CD8-positive, alpha-beta memory T cell (primary cell): ENCODE measurements at places on chromosomes 1 and 21. TPM values are rescaled to one million over a fixed set of nuclear protein-coding genes. Genes with fewer than 3 reads are reported as not detected.
A peak's percentile ranks its signal among the peaks of the same experiment; 100 is the strongest.

DNA sequence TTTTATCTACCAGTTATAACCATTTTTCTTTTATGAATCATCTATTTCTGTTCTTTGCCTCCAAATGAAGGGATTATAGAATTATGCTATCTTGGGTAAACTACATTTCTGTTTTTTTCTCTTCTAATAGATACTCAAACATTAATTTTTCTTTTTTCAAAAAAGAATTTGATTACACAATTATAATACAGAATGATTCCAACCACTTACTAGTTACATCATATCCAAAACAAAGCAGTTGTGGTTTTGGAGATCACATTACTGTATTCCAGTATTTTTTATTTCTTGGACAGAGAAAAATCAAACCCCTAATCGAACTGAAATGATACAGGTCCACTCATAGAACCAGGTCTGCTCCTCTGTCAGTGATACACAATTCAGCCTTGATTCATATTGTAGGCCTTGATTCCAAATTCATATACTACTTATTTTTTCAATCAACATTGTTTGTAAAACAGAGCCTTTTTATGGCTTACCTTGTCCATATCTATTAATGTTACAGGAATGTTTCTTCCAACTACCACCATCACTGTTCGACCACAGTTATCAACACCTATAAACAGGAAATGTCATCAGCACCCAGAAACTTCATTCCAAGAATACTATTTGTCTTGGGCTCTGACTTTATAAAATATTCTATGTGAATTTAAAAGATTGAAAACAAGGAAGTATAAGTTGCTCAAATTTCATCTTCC, 43.2 kb downstream of the GDAP2 start:
- H3K4me3 ChIP-seq, result no peak overlapping the region
- H3K27ac ChIP-seq, result no peak overlapping the region
- H3K4me1 ChIP-seq, result no peaks in the 10 kb centered on the region

DNA sequence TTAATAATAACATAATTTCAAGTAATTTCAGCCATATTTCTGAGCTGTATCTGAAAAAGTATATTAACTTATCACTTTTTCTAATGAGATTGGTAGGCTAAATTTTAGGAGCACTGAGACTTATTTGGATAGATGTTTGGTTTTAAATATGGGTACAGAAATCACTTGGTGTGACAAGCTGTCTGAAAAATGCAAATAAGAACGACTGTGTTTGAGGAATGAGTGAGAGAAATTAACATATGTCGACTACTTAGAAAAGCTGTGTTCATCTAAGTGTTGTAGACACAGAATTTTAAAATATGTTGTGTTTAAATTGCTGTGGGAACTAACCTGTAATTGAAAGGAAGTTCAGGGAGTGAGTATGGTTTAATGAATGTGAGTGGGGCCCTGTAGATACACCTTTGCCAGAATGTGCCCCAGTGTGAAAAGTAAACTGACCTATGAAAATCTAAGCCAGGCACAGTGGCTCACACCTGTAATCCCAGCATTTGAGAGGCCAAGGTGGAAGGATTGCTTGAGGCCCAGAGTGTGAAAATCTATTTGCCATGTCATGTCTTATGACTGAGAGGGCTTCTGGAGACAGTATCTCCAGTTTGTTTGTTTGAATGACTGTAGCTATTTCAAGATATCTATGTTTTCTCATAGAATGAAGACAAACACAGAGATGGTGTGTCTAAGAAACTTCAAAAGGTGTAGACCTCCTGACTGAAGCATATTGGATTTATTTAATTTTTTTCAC, 53.8 kb upstream of the LRRC8C start:
- H3K36me3 ChIP-seq, result peaks cover 15% of the 10 kb centered on the region
- H3K4me3 ChIP-seq, result no peak overlapping the region
- H3K4me1 ChIP-seq, result no peaks in the 10 kb centered on the region

DNA sequence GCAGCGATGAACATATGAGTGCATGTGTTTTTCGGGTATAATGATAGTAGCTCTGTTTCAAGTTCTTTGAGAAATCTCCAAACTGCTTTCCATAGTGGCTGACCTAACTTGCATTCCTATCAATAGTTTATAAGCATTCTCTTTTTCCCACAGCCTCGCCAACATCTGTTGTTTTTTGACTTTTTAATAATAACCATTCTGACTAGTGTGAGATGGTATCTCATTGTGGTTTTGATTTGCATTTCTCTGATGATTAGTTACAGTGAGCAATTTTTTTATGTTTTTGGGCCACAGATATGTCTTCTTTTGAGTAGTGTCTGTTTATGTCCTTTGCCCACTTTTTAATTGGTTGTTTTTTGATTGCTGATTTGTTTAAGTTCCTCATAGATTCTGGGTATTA, 10.6 kb upstream of the RUNX1 start:
- no peaks in the 10 kb centered on the region for H3K36me3 ChIP-seq
- H3K27me3 ChIP-seq, result no peaks in the 10 kb centered on the region
- H3K27ac ChIP-seq, result no peak overlapping the region
- no peaks in the 10 kb centered on the region for H3K4me1 ChIP-seq

DNA sequence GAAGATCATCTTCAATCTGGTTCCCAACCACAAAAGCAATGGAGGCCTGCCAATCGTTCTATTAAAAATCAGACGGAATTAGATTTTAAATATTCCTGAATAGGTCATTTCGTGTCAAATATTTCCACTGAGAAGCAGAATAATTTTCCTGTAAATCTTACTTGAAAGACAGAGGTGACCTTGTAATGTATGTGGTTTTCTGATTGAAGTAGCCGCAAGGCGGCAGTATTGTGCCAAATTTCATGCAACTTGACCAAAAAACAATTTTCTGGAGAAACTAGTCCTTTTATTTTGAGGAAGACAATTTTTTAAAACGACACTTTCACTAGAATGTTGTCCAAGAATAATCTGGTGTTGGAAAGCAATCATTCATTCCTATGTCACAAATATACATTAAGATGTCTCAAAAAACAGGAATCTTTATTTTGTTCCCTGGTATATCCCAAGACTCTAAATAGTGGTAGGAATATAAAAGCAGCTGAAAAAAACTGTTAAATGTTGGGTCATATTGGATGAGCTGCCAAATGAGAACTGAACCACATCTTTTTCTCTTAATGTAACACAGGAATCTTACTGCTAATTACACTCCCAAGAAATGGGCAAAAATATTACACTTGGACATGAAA, 33.6 kb downstream of the SPAG17 start:
- H3K27me3 ChIP-seq, result no peaks in the 10 kb centered on the region
- H3K4me3 ChIP-seq, result no peak overlapping the region
- DNase-seq, result no peak

- H3K27me3 ChIP-seq, result no peaks in the 10 kb centered on the region
- no peak overlapping the region for H3K27ac ChIP-seq
- no peaks in the 10 kb centered on the region for H3K36me3 ChIP-seq
- no peak overlapping the region for H3K4me3 ChIP-seq
- no peak for DNase-seq
- no peaks in the 10 kb centered on the region for H3K4me1 ChIP-seq
Observed at GRCh38 chr1:88298506-88298905, 385.6 kb upstream of the PKN2 start.

DNA sequence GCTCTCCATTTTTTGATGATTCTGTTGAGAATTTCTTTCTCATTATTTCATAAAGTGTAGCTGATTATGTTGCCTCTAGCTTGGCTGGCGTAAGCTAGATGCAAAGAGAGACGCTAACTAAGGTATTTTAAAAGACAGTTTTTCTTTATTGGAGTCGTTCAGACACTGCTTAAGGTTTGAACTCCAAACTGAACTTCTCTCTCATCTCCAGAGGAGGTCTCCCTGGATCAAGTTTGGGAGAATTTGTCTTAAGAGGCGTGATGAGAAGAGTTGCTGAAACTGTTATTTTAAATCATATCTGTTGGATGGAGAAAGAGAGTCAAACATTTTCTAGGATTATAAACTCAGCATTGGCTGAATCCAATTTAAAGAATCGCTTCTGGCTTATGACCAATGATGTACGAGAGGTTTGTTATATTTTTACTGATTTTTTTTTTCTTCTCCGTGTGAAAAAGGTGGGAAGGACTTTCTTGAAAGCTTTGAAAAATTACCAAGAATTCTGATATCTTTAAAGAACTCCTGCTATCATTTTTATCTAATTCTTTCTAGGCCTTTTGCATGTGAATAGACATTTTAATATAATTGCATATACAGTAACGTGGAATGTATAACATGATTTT, 34.0 kb downstream of the MAP3K7CL start:
- H3K4me3 ChIP-seq, result no peak overlapping the region
- H3K27me3 ChIP-seq, result no peaks in the 10 kb centered on the region
- no peaks in the 10 kb centered on the region for H3K36me3 ChIP-seq
- no peaks in the 10 kb centered on the region for H3K4me1 ChIP-seq
- DNase-seq, result no peak

- H3K27me3 ChIP-seq, result no peaks in the 10 kb centered on the region
- no peaks in the 10 kb centered on the region for H3K36me3 ChIP-seq
- H3K4me3 ChIP-seq, result no peak overlapping the region
- H3K27ac ChIP-seq, result no peak overlapping the region
Observed at GRCh38 chr1:2166695-2167094, 27.9 kb downstream of the FAAP20 start.

GRCh38 chr1:212614453-212615200, 6.1 kb downstream of the ATF3 start:
- H3K4me3 ChIP-seq, result no peak overlapping the region
- H3K36me3 ChIP-seq, result no peaks in the 10 kb centered on the region
- no peak for DNase-seq

DNA sequence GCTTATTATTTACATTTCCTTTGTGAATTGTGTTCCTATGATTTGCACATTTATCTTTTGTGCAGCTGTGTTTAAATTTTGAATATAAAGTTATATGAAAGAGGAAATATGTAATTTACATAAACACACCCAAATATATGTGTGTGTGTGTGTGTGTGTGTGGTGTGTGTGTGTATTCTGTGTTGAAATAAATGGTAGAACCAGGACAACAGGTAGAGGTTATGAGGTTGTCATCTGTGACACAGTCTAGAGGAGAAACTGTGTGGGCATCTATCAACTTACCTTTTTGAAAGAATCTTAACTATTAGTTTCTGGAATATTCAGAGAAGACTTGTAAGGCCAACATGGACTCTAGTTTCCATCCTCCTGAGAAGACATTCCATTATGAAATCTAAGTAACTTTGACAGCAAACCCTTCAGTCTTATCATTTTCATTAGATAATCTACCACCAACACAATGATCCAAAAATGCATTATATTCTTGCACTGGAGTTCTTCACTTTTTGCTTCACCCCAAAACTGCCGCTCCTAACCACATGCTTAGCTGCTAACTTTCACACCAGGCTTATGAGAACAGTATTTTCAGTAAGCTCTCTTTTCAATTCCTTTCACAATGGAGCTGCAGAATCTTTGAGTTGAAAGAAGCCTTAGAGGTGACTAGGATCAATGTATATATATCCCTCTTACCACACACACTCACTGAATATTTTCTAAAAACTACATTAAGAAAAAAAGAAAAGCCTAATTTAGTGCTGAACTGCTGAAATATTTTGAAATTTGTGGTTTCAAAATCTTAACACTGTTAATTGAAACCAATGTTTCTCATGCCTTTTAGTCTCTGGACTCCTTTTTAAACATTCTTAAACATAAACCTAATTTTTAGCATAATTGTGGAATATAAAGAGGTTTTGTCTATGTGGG, 21.8 kb downstream of the PTPRC start:
- H3K36me3 ChIP-seq, result peaks cover 1% of the 10 kb centered on the region
- peak overlapping the region; percentile 2 for H3K4me3 ChIP-seq
- DNase-seq, result peak; percentile 60
- H3K27me3 ChIP-seq, result no peaks in the 10 kb centered on the region
- H3K27ac ChIP-seq, result no peak overlapping the region

- no peaks in the 10 kb centered on the region for H3K4me1 ChIP-seq
- no peak for DNase-seq
- H3K4me3 ChIP-seq, result no peak overlapping the region
- H3K27me3 ChIP-seq, result no peaks in the 10 kb centered on the region
- no peaks in the 10 kb centered on the region for H3K36me3 ChIP-seq
Observed at GRCh38 chr1:196143602-196144342, 464.5 kb downstream of the KCNT2 start.

GRCh38 chr1:83970802-83971201, 28.1 kb downstream of the TTLL7 start:
- H3K4me3 ChIP-seq, result no peak overlapping the region
- H3K36me3 ChIP-seq, result no peaks in the 10 kb centered on the region
- no peak overlapping the region for H3K27ac ChIP-seq

- H3K36me3 ChIP-seq, result no peaks in the 10 kb centered on the region
- DNase-seq, result no peak
- H3K27me3 ChIP-seq, result no peaks in the 10 kb centered on the region
- H3K4me3 ChIP-seq, result no peak overlapping the region
Observed at GRCh38 chr1:19521411-19521810, 36.1 kb upstream of the CAPZB start.

DNA sequence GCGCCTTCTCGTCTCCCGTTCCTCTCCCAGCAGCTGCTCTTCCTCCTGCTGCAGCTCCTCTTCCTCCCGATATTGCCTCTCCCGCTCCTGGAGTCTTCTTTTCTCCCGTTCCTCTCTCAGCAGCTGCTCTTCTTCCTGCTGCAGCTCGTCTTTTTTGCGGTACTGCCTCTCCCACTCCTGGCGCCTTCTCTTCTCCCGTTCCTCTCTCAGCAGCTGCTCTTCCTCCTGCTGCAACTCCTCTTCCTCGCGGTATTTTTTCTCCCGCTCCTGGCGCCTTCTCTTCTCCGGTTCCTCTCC, 5.3 kb downstream of the TCHH start:
- H3K4me1 ChIP-seq, result peaks cover 21% of the 10 kb centered on the region
- H3K4me3 ChIP-seq, result peak overlapping the region; percentile 64
- H3K27ac ChIP-seq, result no peak overlapping the region
- no peak for DNase-seq
- H3K36me3 ChIP-seq, result no peaks in the 10 kb centered on the region
- H3K27me3 ChIP-seq, result peaks cover 63% of the 10 kb centered on the region

DNA sequence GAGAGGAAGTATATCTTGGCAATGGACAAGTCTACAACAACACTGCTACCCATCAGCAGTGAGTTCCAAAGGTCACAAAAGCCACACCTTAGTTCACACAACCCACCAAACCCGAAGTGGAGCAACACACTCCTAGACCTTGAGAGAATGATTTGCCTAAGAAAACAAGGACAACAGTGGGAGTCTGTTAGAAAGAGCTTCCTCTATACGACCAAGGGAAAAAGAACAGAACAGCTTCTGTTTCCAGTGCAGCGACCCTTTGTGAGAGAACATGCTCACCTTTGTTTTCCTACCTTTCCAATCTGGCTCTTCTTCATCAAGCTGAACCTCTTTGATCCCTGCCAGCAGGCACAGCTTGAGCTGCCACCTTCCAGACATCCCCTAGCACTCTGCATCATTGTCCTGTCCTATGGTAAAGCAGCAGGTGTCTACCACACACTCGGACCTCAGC, 56.7 kb upstream of the PALMD start:
- H3K4me1 ChIP-seq, result no peaks in the 10 kb centered on the region
- no peaks in the 10 kb centered on the region for H3K36me3 ChIP-seq
- no peak overlapping the region for H3K27ac ChIP-seq

GRCh38 chr1:87148661-87149060, 180.0 kb upstream of the LMO4 start:
- DNase-seq, result no peak
- H3K4me3 ChIP-seq, result no peak overlapping the region
- no peak overlapping the region for H3K27ac ChIP-seq
- H3K27me3 ChIP-seq, result peaks cover 18% of the 10 kb centered on the region
- H3K36me3 ChIP-seq, result no peaks in the 10 kb centered on the region

Gene GBP4
- total RNA-seq, result 24.2 TPM

Gene TTC39A
- 0.28 TPM for total RNA-seq

Gene BMP8B
- 1.2 TPM for total RNA-seq

Gene FCRL2
- not detected for total RNA-seq

Gene CD1D
- not detected for total RNA-seq

Gene GREM2
- not detected for total RNA-seq
